ENCODE measurements at places on chromosomes 1 and 21.
A peak's percentile ranks its signal among the peaks of the same experiment; 100 is the strongest.

DNA sequence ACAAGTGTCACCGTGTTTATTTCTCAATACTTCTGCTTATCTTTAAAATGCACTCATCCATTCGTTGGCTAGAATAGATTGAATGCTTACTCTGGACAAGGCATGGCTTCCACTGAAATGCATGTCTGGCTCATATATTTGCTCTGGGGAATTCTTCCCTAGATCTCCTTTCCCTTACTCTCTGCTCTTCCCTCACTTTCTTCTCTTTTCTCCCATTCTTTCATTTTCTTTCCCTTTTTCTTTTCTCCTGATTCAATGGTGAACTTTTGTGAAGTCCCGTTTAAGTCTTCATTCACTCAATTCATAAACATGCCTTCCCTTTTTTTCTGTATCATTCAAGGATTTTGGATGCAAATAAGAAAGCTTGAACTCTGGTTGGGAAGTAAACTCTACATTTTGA is 234.5 kb downstream of the DYRK1A start:
- DNase-seq = no peak

- DNase-seq = no peak
Measured at GRCh38 chr1:54347955-54348699, 58.1 kb downstream of the SSBP3 start.

DNA sequence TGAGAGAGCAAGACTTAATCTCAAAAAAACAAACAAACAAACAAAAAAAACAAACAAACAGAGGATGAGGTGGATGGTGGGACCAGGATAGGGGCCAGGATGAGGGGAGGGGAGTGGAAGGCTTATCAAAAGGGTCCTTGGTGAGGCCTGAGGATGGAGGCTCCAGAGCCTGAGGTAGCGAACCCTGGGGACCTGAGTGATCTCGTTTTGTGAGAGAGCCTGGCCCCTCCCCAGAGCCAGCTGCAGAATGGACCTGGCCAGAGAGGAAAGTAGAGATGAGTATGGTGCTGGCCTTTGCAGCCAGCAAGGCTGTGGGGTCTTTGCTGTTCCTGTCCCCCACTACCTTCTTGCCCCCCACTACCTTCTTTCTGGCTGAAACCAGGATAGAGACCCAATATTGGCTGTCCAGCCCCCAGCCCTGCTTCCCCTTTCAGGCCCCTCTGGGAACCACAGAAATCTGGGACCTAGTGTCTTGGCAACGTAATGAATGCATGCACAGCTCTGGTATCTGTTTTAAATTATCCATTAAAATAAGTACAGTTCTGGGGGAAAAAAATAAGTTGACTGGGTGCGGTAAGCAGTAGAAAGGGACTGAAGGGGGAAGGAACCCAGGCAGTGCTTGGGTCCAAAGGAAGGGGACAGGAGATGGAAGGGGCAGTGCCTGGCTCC is 1.1 kb upstream of the LMNA start:
- DNase-seq = no peak

DNA sequence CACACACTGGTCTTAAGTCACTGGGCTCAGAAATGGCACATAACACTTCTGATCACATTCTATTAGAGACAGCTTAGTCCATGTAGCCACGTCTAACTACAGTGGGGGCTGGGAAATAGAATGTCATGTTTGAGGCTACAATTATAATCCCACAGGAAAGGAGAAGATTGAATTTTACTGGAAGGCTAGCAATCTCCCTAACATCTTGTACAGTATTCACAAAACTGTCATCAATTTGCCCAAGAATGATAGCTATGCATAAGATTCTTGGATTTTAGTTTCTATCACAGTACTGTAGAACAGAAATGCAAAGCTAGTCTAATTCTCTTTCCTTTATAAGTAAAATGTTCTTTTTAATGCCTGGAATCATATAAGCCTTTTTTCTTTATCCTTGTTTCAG is 12.7 kb upstream of the ZMYM6 start:
- DNase-seq = no peak

- peak; percentile 29 for DNase-seq
Measured at GRCh38 chr1:93876244-93876643, 2.8 kb downstream of the DNTTIP2 start.

- no peak for DNase-seq
Measured at GRCh38 chr1:208864366-208864965, 620.3 kb upstream of the PLXNA2 start.

DNA sequence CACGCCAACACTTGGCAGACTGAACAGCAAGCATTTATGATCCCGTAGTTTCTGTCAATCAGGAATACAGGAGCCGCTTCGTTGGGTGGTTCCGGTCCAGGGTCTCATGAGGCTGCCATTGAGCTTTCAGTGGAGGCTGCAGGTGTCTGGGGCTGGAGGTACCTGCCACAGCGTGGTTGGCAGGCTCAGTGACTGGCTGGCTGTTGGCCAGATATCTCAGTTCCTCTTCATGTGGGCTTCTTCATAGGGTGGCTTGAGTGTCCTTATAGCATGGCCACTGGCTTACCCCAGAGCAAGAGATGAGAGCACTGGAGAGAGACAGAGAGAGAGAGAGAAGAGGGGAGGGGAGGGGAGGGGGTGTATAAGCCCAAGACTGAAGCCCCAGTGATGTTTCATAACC is 29.3 kb downstream of the PIK3CD start:
- no peak for DNase-seq

- peak; percentile 52 for DNase-seq
Measured at GRCh38 chr1:84855691-84856630, 37.0 kb downstream of the LPAR3 start.

- DNase-seq = no peak
Measured at GRCh38 chr1:67256291-67257172, 51.1 kb upstream of the IL12RB2 start.

GRCh38 chr1:204198348-204199340 is 2.4 kb upstream of the KISS1 start:
- no peak for DNase-seq

GRCh38 chr1:119674835-119675289 is 26.8 kb upstream of the ZNF697 start:
- no peak for DNase-seq

- DNase-seq = no peak
Measured at GRCh38 chr21:44870748-44871495, 2.6 kb downstream of the PTTG1IP start.

GRCh38 chr1:181251001-181251712 is 162.7 kb downstream of the IER5 start:
- no peak for DNase-seq

DNA sequence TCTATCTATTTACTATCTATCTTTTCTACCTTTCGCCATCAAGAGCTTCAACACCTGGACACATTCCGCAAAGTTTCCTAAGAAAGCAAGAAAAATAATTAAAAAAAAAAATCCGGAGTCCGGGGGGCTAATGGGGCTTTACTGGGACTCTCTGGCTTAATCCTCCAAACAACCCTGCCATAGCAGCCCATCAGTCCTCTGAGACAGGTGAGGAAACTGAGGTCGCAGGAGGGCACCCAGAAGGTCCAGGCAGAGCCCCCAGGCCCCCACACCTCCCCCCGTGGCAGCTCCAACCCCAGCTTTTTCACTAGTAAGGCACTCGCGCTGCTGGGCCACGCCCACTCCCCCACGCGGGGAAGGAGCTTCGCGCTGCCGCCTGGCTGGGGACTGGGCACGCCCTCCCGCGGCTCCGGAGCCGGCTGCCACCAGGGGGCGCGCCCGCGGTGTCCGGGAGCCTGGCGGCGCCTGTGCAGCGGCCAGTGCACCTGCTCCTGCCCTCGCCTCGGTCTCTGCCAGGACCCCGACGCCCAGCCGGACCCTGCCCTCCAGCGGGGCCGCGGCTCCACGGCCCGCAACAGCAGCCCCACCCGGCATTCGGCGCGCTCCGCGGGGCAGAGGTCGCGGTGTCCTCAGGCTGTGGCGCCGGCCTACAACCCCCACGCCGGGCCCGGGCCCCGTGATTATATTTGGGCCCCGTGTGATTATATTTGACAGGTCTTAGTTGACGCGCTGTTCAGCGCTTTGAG is 54.1 kb upstream of the SAMD11 start:
- peak; percentile 76 for DNase-seq

- peak; percentile 56 for DNase-seq
Measured at GRCh38 chr1:30145723-30146303, 577.6 kb downstream of the MATN1 start.

DNA sequence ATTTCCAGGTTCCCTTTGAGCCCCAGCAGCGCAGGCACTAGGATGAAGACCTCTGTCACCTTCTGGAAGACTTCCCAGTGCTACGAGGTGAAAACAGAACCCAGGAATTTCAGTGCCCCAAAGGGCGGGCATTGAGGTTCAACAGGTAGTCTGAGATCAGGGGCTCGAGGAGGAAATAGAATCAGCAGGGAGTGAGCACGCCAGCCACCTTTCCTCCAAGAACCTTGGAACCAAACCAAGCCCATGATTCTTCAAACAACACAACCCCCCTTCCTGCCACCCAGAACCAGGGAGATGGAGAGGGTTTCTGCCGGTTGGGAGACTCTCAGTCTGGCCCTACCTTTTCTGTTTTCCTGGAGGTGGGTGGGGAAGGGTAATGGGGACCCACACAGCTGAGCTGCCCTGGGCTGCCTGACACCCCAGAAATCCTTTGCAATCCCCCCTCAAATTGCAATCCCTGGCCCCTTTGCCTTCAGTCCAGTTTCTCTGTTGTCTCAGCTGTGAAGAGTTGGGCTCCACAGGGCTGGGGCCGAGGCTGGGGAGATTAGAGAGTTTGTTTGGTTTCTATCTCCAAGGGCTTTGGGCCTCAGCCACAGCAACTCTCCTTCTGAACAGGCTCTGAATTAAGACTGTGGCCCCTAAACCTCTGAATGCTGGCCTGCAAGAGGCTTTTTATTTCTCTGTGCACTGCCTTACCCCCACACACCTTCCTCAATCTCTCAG is 11.9 kb downstream of the SLC41A1 start:
- DNase-seq = no peak

GRCh38 chr1:109263597-109264378 is 14.4 kb downstream of the CELSR2 start:
- DNase-seq = peak; percentile 79

- DNase-seq = no peak
Measured at GRCh38 chr1:54610048-54610447, 13.3 kb downstream of the FAM151A start.

DNA sequence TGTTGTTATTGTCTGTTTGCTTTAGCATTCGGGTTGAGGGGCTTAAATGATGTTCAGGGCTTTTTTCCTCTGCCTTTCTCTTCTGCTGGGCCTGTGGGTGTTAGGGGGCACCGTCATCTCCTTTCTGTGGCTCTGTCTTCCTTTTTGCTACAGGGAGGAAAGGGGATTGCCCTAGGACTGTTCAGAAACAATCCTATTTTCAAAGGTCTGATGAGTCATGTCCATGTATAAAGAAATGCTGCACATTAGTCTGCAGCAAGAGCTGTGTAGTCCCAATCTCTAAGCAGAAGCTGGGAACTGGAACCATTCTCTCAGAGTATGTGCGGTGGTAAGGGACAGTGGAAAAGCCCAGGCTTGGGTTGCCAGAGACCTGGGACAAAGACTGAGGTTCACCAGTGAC is 462.3 kb downstream of the OMA1 start:
- DNase-seq = no peak

DNA sequence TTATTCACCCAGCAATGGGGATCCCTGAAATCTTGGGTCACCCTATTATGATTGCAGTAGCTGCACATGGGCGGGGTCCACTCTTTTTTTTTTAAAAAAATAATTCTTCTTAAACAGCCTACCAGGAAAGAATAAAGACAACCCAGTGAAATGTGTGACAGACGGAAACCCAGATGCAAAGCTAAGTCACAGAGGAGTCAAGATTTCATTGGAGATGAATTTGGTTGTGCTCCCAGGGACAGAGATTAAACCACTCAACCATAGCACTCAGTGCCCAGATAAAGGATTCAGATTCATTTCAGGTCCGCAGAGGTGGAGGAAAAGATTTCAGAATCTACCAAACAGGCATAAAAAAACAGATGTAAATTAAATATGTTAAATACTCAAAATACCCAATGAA is 583.5 kb upstream of the ZP4 start:
- DNase-seq = no peak

DNA sequence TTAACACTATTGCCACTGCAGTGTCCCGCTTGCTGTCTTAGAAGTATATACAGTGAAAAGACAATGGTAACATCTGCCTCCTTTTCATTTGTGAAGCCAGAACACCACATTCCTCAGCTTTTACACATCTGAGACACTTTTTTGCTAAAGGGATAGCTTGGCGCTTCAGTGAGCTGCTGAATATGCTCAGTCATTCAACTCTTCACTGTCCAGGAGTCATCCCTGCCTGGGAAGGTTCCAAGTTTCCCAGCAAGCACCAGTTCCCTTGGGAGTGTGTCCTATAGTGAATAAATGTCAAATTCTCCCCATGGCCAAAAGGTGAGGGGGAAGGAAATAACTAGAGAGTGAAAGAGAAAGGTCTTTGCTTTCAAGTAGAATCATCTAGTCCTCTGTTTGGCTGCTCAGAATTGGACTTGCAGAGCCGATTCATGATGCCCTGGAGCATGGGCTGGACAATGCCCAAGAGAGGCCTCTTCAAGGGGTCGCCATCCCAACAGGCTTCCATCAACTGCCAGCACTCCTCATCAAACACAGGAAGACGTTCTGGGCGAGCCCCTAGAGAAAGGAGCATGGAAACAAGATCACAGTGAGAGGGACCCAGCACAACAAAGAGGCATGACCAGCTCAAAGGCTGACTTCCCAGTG is 25.5 kb upstream of the RBBP5 start:
- no peak for DNase-seq

DNA sequence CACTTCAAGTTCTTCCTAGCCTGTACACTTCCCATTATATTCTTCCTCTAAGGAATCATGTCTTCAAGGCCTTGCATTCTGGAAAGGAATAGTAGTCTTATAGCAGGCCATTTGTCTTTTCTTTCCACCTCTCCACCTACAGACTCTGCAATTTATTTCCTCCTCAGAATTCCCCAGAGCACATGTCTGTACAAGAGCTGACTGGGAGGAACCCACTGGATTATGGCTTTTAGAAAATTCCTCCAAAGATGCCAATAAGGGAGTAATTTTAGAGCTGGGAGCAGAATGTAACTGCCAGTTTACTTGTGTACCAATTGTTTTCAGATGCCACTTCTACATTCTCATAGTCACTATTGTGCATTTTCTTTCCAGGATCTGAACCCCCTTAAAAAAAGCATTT is 3.4 kb upstream of the PSMG1 start:
- DNase-seq = no peak

DNA sequence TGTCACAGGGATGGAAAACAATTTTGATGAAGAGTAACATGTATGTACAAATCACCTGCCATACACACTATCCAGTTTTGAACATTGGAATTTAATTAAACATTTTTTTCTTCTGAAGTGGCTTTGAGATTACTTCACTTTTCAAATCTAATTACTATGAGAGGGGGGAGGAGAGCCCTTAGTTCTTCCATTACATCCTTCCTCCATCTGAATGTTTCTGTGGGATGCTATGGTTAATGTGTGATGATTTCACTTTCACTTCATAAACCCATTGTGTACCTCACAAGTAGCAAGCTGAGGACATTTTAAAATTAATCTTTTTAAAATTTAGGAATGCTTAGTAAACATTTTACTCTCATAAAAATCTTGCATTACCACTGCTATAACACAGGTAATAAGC is 156.9 kb downstream of the RUNX1 start:
- DNase-seq = peak; percentile 58

All from inflammatory macrophage treated with lipopolysaccharide for 4 hours (primary cell).